Endothelial cell (in vitro differentiated cells): ENCODE measurements at places on chromosomes 11 and 22.

DNA sequence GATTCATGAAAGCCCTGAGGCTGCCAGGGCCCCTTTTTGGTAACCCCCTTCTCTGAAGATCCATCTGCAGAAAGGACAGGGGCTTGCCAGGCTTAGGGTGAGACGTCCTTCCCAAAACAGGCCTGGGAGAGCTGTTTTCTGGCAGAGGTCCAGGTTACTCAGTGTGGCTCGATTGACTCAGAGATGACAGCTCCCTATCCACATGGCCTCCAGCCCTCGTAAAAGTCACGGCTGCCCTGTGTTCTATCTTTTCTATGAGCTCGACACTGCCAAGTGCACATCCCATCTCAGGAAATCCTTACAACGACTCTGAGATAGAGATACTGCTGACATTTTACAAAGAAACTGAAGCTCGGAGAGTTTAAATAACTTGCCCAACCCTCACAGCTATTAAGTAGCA, 20.4 kb downstream of the ADAMTS8 start:
- no peaks in the 10 kb centered on the region for H3K36me3 ChIP-seq
- H3K27me3 ChIP-seq = no peaks in the 10 kb centered on the region

DNA sequence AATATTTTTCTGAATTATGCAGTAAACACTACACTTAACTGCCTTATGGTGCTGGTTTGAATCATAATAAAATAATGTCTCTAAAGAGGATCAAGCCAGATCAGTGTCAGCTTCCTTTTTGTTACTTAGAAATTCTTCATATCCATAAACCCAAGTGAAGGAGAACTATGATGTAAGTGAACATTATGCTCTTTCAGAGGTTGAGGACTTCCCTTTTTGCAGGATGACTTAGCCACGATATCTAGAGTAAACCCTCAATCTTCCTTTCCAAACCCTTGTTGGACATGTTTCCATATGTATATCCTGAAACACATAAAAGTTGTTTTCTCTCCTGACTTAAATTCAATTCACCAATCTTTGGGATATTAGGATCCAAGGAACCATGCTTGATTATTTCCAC, 19.1 kb downstream of the OR8D1 start:
- H3K27me3 ChIP-seq = no peaks in the 10 kb centered on the region
- no peak overlapping the region for H3K4me3 ChIP-seq
- no peaks in the 10 kb centered on the region for H3K36me3 ChIP-seq
- no peaks in the 10 kb centered on the region for H3K4me1 ChIP-seq

GRCh38 chr11:130247319-130247718, 67.4 kb downstream of the ZBTB44 start:
- no peak overlapping the region for H3K4me3 ChIP-seq
- H3K27me3 ChIP-seq = no peaks in the 10 kb centered on the region
- no peaks in the 10 kb centered on the region for H3K4me1 ChIP-seq
- no peak for DNase-seq
- peaks cover 2% of the 10 kb centered on the region for H3K36me3 ChIP-seq

DNA sequence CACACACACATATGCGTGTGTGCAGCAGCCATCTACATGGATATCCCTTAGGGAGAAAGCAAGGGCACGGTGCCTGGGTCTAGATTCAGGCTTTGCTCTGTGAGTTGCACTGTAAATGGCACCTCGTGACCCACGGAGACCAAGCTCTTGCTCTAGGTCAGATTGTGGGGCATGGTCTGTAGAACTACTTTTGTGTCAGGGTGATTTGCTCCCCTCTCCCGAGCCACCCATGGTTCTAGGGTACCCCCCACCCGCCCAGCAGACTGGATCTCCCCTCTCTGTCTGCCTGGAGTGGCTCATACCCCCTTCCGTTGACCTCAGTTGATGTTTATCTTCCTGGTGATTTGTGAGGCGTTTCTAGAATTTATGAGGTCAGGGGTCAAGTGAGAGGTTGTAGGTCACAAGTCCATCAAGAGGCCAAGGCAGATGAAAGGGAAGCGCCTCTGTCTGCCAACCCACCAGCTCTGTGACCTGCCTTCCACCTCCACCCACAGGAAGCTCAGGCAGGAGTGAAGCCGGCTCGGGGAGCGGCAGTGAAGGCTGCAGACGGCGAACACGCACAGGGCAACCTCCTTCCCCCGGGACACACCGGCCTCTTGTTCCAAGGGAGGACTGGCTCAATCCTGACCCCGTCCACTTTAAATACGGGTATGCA, 76.2 kb upstream of the TTLL12 start:
- H3K27me3 ChIP-seq = no peaks in the 10 kb centered on the region
- peaks cover 27% of the 10 kb centered on the region for H3K4me1 ChIP-seq
- H3K4me3 ChIP-seq = no peak overlapping the region

GRCh38 chr11:114228435-114229411, 67.5 kb upstream of the NNMT start:
- DNase-seq = no peak
- H3K4me3 ChIP-seq = no peak overlapping the region
- no peaks in the 10 kb centered on the region for H3K36me3 ChIP-seq
- no peaks in the 10 kb centered on the region for H3K4me1 ChIP-seq
- H3K27me3 ChIP-seq = peaks cover 1% of the 10 kb centered on the region

DNA sequence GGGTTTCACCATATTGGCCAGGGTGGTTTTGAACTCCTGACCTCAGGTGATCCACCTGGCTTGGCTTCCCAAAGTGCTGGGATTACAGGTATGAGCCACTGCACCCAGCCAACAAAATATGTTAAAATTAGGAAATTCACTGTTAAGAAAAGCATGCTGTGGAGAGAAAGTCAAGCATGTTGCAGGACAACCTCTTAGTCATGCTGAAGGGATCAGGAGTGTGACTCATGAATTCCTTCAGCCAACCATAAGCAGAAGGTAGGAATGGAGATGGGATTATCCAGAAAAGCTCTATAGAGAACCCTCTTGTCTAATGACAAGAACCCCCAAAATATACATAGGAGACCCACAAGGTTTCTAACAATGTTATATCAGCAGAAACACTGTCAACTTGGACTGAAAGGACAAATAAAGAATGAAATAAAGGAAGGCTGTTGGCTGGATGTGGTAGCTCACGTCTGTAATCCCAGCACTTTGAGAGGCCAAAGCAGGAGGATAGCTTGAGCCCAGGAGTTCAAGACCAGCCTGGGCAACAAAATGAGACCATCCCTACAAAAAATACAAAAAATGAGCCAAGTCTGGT, 16.0 kb downstream of the MRTFA start:
- no peak overlapping the region for H3K27ac ChIP-seq
- no peaks in the 10 kb centered on the region for H3K4me1 ChIP-seq
- no peak for DNase-seq
- H3K27me3 ChIP-seq = peaks cover 3% of the 10 kb centered on the region
- H3K4me3 ChIP-seq = peak overlapping the region; percentile 12

DNA sequence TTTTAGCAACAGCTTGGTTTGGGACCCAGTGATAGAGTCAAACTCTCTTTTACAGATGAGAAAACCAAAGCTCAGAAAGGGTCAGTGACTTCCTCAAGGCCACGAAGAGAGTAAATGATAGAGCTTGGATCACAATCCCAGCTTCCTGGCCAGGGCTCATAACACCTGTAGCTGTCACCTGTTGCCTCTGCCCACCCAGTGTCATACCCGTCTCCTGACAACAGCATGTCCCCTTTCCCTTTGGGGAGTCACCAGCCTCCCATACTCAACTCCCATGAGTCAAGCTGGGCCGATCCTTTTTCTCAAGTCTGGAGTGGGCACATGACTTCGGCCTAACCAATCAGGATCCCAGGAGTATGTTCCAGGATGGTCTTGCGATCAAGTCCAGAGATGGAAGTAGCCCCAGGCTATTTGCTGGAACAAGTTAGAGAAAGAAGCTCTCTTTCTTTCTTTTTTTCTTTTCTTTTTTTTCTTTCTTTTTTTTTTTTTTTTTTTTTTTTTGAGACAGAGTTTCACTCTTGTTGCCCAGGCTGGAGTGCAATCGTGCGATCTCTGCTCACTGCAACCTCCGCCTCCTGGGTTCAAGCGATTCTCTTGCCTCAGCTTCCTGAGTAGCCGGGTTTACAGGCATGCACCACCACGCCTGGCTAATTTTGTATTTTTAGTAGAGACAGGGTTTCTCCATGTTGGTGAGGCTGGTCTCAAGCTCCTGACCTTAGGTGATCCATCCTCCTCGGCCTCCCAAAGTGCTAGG, 27.8 kb upstream of the MYH9 start:
- no peak overlapping the region for H3K4me3 ChIP-seq
- peaks cover 3% of the 10 kb centered on the region for H3K27me3 ChIP-seq
- DNase-seq = no peak
- peaks cover 5% of the 10 kb centered on the region for H3K4me1 ChIP-seq
- H3K27ac ChIP-seq = no peak overlapping the region

GRCh38 chr22:43481568-43482317, 69.9 kb downstream of the MPPED1 start:
- H3K36me3 ChIP-seq = no peaks in the 10 kb centered on the region
- peak; percentile 39 for DNase-seq
- no peak overlapping the region for H3K4me3 ChIP-seq
- H3K27ac ChIP-seq = no peak overlapping the region
- peaks cover 9% of the 10 kb centered on the region for H3K4me1 ChIP-seq
- peaks cover 4% of the 10 kb centered on the region for H3K27me3 ChIP-seq

GRCh38 chr11:3043315-3043871, 13.8 kb downstream of the CARS1 start:
- peaks cover 6% of the 10 kb centered on the region for H3K27me3 ChIP-seq
- H3K4me3 ChIP-seq = no peak overlapping the region
- H3K4me1 ChIP-seq = no peaks in the 10 kb centered on the region
- peaks cover 14% of the 10 kb centered on the region for H3K36me3 ChIP-seq
- no peak overlapping the region for H3K27ac ChIP-seq
- DNase-seq = no peak
